ENCODE measurements at places on chromosomes 12 and 14.

DNA sequence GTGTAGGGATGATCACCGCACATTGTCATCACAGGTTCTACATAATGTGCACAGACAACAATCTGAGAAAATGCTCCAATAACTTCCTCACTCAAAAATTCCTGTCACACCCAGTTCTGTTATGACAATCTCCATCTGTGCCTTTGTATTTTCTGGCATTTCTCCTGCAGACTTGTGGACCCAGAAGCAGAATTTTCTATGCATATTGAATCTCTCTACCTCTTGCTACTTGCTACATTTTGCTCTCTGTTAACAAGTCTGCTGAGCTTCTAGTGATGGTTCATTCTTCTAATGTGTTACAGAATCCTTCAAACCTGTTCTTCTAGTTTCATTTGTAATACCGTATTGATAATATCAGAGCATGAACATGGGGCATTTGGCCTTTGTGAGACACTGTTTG lies 127.8 kb upstream of the PTPRQ start:
- no peak for DNase-seq

- no peak for DNase-seq
Observed at GRCh38 chr12:91851741-91852477, 293.7 kb downstream of the BTG1 start.

DNA sequence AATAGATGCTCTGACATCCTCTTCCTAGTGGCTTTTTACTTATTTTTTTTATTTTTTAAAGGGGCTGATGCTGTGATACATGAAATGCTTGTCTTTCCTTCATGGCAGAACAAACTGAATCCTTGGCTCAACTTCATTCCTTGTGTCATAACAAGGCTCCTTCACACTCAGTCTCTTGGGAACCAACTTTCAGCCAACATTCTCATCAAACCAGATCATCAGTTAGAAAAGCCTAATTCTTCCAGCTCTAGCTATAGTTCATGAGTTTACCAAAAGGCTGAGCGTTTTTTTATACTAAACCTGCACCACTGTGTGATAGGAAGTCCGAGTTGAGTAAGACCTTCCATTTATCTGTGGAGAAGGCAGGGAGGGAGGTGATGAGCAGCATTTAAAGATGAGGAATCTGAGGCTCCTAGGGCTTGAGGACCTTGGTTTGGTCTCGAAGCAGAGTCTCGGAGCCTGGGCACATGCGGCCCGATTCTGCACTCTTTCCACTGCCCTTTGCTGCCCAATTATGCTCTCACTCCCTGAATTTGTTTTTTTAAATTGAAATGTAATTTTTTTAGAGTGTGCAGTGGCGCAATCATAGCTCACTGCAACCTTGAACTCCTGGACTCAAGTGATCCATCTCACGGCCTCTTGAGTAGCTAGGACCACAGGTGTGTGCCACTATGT lies 8.2 kb downstream of the GPRC5D start:
- DNase-seq: no peak

DNA sequence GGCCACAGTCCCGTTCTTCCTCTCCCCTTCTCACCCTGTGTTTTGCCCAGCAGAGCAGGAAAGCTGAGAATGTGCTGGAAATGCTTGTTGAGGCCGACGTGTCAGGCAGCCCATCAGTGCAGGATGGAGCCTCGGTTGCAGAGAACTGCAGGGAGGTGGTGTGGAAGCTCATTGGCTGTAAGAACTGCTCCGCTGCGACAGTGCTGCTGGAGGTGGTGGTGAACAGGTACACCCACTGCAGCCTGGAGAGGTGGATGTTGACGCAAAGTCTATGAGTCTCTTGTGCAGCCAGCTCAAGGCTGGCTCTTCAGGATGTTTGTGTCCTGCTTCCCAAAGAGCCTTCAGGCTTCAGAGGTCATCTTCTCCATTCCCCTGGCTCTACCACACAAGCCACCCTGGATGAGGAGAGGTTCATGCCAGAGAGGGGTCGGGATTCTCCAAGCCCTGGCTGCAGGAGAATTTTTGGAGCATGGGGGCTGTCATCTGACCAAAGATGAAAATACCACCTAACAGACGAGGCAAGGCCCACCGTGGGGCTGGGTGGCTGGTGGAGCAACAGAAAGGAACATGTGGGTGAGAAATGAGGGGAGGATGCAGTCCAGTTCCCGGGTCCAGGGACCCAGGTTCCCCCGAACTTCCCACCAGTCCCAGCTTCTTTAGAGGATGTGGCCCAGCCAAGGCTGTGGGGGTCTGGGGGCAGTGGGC lies 174.1 kb upstream of the PRMT8 start:
- no peak for DNase-seq

DNA sequence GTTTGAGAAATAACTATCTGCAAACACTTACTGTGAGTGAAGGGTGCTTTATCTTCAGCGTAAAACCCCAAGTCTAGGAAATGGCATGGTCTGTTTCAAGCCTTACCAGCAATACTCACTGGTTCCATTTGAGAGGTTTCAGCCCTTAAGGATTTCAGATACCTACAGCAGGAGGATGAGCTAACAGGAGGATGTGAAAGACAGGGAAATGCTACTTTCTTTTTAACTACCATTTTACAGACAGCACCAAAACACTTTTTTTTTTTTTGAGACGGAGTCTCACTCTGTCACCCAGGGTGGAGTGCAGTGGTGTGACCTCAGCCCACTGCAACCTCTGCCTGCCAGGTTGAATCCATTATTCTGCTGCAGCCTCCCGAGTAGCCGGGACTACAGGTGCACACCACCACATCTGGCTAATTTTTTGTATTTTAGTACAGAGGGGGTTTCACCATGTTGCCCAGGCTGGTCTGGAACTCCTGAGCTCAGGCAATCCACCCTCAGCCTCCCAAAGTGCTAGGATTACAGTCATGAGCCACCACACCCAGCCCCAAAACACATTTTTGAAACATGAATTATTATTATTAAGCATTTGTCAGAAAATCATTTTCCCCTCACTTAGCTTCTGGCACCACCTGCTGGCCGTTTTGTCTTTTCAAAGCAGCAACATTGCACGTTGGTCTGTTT lies 4.6 kb downstream of the MTRFR start:
- peak; percentile 87 for DNase-seq

- peak; percentile 24 for DNase-seq
Observed at GRCh38 chr14:98961191-98961590, 310.8 kb downstream of the BCL11B start.

GRCh38 chr12:2335513-2335912 lies 282.7 kb downstream of the CACNA1C start:
- DNase-seq: no peak

DNA sequence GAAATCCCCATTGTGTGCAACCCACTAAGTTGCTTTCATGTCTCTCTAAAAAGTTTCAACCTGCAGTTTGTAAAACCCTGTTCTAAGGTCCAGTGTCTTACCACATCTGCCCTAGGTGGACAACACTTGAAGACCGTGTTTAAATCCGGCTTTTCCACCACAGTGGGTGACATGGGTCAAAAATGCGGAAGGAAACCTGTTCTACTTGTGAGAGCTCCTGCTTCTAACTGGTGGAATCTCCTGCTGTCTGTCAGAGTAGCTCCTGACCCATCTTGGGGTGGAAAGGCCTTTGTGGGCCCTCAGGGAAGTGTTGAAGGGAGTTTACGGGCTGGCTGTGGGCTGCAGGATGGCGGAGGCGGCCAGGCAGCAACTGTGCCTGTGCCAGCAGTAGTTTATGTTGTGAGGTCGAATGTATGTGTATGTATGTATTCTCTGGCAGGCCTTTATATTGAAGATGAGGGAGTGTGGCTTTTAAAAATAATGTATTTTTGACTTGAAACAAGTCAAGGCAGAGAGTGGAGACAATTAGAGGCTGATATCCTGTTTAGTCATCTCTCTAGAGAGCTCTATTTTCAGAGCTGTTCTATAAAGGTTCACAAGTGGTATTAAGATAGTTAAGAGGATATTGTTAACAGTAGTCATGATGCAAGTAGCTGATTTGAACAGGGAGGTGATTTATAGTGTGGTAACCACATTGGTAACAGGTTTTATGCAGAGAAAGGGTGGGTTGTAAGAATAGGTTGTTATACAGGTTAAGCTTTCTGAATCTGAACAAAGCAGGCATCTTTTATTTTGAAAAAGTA lies 67.0 kb downstream of the PRKCH start:
- DNase-seq: no peak

DNA sequence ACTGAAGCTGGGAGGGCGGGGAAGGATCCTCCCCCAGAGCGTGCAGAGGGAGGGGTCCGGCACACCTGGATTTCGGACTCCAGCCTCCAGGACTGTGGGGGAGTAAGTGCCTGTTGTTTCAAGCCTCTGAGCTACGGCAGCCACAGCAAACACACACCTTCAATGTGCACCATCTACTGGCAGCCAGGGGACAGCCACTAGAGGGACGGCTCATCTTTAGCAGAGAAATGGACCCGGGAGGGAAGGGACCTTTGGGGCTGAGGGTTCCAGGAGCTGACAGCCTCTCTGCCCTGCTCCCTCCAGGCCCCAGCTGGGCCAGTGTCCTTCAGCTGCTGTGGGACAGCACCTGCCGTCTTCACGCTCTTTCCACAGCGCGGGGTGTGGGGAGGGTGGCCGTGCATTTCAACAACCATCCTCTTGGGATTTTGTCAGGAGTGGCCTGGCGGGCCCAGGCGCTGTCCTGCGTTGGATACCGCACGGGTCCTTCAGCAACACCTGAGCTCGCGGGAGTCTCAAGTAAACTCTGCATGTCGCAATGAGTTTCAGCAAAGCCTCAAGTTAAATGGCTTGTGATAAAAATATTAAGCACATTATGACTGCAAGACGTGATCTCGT lies 209.2 kb upstream of the C14orf180 start:
- peak; percentile 86 for DNase-seq

- peak; percentile 77 for DNase-seq
Observed at GRCh38 chr12:101697930-101698799, 725 bp downstream of the CHPT1 start.

DNA sequence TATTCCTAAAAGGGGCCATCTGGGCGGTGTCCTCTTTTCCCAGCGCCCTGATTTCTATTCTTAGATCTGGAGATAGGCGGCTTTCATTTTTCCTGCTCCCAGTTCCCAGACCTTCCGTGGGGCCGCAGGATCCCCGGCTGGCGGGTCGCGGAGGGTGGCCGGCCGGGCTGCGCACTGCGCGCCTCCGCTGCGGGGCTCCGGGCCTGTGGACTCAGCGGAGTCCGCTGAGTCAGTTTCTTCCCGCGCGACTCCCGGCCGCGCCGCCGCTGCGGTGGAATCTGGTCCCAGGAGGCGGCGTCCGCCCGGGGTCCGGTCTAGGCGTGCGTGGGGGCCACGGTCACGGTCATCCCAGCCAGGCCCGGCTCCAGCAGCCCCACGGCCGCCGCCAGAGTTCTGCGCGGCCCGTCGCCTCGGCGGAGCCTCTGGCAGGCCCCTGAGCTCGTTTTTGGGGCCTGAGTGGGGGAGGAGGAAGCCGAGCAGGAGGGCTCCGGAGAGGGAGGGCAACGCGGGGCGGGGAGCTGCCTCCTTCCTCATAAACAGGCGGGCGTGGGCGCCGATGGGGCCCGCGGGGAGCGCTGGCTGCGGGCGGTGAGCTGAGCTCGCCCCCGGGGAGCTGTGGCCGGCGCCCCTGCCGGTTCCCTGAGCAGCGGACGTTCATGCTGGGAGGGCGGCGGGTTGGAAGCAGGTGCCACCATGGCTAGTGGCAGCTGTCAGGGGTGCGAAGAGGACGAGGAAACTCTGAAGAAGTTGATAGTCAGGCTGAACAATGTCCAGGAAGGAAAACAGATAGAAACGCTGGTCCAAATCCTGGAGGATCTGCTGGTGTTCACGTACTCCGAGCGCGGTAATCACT lies at the start of gene LRRK2:
TSS of gene LRRK2 (plus strand) at position 559 of the 853 bp plus-strand sequence. CDS start at position 694, 135 bp downstream.
- peak; percentile 84 for DNase-seq

DNA sequence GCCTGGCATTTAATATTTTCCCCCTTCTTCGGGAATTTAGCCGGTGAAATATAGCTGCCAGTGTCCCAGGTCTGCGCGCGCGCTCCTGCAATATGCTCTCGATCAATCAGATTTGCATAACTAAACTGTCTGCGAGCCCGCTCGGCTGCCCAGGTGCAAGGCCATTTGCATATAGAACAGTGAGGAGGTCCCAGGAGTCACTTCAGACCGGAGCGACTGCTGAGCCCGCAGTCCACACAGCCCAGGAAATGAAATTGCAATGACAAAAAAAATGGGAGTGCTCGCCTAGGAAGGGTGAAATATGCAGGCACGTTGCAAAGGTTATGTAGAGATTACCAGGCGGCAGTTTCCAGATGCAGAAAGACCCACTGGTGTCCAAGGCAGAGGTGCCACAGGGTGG lies 228.5 kb downstream of the VRK1 start:
- DNase-seq: peak; percentile 75

DNA sequence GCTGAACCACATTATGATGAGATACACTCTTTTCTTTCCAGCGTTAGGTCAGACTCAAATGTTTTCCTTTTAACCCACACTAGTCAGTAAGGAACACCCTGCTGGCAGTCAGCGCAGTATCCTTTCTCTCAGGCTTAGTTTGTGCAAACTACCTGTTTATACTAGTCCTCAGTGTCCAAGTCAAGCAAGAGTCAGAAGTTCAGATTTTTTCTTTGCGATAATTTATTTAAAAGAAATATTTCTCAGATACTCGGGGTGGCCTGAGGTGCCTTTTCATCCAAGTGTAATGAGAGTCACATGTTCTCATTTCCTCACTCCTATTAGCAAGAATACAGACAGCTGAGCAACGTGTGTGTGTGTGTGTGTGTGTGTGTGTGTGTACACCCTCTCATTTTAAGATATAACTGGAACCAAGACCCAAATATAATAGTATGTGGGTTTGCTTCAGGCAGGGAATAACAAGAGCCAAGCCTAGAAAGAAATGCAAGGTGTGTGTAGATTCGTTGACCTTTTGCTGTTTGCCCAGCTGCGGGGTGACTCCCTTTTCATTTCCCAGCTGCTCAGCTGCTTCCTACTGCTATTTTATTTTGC lies 182.7 kb downstream of the KICS2 start:
- DNase-seq: no peak

GRCh38 chr14:94690896-94691659 lies 78.8 kb downstream of the GSC start:
- peak; percentile 32 for DNase-seq

GRCh38 chr12:65501935-65502334 lies 223.5 kb downstream of the MSRB3 start:
- DNase-seq: no peak

DNA sequence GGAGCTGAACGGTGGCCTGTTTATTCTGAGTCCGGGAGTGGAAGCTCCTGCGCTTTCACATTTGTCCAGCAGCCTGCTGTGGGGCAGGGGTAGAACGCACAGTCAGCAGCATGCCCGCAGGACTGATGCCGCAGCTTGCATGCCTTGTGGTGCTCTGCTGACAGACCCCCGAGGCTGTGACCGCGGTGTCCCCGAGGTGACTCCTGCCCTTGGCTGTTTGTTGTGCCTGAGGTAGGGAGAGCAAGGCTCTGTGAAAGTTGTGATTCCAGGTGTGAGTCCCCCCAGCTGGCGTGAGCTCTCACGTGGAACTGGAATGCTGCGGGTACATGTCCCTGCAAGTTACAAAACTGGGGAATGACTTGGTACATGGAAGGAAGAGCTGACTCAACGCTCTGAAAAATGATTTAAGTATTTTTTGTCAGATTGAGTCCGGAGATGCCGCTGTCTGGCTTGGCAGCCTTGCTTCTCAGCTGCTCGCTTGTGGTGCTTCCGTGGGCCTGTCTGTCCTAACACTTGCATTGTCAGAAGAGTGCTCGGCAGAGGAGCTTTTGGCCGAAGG lies 18.1 kb downstream of the MLXIP start:
- no peak for DNase-seq

- no peak for DNase-seq
Observed at GRCh38 chr12:9971181-9971580, at the start of gene CLEC12A. CLEC12A (plus strand) TSS chr12:9971409; CDS start chr12:9971597, 188 bp downstream.
